Activated T-helper 17 cell treated with anti-CD3 and anti-CD28 coated beads, Interleukin-2, amount 50 U/mL, for 72 hours (primary cell): ENCODE measurements at places on chromosomes 3 and 15.

DNA sequence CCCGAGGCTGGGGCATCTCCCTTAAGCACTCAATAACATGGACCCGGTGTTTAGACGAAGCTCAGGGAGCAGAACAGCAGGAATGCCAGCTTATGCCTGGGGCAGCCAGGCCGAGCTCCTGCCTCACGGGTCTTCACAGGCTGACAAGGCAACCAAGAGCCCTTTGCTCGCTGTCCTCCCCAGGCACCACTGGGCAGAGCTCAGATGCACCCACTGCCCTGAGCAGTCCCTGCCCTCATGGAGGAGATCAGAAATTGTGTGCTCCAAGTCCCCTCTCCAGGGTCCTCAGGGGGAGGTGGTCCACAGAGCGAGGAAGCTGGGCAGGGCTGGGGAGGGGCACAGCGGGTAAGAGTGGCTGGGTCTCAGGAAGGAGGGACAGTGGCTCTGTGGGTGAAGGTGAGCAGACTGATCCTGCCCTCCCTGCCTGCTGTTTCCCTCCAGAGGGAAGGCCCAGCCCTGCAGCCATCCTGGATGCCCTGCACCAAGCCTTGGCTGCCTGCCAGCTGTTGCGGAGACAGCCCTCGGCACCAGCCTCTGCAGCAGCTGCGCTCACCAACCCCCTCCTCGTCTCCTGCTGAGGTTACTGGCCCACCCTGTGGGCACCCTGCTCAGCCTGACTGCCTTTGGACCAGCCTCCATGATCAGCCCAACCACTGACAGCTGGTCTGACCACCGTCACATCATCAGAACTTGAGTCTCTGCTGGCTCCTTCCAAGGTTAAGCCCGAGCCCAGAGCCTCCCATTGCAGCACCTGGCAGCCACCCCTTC is 21.1 kb upstream of the GP9 start:
- no peak for ATAC-seq

- ATAC-seq = no peak
These were observed 90.2 kb downstream of the NTRK3 start for GRCh38 chr15:88166082-88166993.

DNA sequence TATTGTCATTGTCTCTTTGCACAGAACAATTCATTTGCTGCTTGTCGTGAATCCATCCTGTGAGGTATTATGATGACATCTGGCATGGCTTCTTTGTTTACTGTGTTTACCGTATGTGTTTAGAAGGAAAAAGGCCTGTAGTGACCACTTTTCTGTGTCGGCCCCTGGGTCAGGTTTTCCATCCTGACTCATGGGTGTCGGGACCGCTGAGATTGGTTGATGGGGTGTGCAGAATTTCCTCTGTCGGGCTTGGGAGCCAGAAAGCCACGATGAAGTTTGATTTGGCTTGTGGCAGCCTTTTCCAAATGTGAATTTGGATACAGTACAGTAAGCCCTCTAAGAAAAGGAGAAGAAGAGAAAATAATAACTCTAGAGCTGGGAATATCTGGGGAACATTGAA is 113.5 kb downstream of the FNDC3B start:
- ATAC-seq = peak; percentile 15

DNA sequence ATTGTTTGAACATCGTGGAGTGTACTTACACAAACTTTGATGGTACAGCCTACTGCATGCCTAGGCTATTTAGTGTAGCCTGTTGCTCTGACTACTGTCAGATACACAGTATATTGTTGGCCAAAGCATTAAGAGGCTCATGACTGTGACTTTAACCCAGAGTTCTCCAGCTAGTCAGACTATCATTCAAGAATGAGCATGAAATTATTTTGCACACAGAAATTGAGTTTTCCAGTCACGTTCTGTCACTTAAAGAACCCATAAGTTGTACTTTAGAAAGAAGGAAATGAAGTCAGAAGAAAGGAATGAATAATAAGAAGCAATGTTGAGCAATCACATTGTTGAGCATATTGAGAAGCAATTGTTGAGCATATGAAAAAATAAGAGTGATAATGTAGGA is 37.6 kb upstream of the SLC22A13 start:
- ATAC-seq = peak; percentile 56

- ATAC-seq = no peak
These were observed 230.8 kb upstream of the GPR149 start for GRCh38 chr3:154660811-154661210.

- no peak for ATAC-seq
These were observed 267.6 kb upstream of the TBC1D5 start for GRCh38 chr3:18010001-18010400.

- no peak for ATAC-seq
These were observed 21.8 kb upstream of the ANPEP start for GRCh38 chr15:89836267-89837133.
